ENCODE measurements at places on chromosomes 7 and 10.

- no peak for DNase-seq
Measured at GRCh38 chr10:95661818-95662217, 5.3 kb upstream of the ALDH18A1 start.

GRCh38 chr7:120307991-120308545 is 35.1 kb downstream of the KCND2 start:
- DNase-seq = no peak

GRCh38 chr10:3258394-3258793 is 85.8 kb upstream of the PITRM1 start:
- DNase-seq = no peak

DNA sequence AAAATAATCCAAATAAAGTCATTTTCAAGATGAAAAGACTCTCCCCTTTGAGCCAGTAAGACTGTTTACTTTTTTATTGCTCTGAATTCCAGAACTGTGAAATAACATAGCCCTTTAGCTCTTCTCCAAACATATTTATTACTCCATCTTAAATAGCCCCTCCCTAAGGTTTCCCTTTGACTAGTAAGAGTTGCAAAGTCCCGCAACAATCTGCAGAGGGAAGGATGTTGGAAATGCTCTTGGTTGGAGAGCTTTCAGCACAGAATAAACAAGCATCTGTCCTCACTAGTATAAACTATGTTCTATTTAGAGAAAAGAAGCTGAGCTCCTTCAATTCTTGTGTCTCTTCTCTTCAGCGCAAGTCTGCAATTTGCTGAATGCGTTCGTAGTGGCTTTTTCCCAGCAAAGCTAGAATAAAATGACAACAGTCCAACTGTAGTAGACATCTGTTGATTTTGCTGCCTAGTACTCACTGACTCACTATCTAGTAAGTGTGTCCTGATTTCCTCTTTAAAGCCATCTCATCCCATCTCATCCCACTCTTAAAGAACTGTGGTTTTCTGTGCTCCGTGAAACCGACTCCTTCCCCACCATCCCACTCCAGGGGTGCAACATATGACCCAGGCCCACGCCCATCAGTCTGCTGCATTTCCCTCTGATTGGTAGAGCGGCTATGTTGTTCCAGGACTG is 104.0 kb downstream of the FAM107B start:
- DNase-seq = no peak

DNA sequence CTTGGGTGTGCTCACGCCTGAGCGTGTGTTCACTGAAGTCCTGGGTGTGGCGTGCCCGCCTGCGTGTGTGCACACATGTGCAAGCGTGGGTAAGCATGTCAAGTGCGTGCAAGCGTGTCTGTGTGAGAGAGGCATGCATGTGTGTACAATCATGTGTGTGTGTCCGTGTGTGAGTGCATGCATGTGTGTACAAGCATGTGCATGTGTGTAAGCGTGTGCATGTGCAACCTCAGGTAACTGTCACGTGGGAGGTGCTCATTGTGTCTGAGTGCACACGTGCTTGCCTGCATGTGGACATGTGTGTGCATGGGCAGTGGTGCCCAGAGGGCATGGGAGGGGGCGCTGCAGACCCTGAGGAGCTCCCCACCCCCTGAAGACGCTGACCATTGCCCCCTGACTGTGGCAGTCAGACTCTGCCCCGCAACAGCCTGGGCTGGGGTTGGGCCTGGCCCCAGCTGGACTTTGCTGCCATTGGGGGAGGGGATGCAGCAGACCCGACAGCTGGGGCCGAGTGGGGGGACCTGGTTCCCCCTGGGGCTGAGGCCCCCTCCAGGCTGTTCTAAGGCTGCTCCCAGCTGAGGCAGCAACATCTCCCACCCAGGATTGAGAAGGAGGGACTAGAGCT is 88.1 kb downstream of the UNCX start:
- no peak for DNase-seq

- no peak for DNase-seq
Measured at GRCh38 chr10:80324891-80325364, 31.6 kb downstream of the DYDC1 start.

DNA sequence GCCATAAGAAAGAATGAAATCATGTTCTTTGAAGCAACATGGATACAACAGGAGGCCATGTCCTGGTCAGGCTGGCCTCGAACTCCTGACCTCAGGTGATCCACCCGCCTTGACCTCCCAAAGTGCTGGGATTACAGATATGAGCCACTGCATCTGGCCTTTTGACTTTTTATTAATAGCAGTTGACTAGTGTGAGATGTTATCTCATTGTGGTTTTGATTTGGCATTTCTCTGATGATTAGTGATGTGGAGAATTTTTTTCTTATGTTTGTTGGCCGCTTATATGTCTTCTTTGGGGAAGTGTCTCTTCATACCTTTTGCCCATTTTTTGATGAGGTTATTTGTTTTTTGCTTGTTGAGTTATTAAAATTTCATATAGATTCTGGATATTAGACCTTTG is 400.9 kb downstream of the SUGCT start:
- no peak for DNase-seq

DNA sequence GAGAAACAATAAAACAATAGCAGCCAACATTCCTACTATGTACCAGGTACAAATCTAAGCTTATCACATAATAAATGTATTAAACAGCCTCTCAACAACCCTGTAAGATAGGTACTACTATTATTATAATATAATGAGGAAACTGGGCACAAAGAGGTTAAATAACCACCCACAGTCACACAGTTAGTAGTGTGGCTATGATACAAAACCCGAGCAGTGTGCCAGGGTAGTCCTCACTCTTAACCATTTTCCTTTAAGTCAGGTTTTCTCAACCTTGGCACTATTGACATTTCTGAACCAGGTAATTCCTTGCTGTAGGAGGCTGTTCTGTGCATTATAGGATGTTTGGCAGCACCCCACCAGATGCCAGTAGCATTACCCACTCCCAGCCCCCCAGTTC is 48.8 kb downstream of the DNAJC1 start:
- DNase-seq = no peak

GRCh38 chr7:147022056-147022455 is 905.5 kb downstream of the CNTNAP2 start:
- DNase-seq = no peak

DNA sequence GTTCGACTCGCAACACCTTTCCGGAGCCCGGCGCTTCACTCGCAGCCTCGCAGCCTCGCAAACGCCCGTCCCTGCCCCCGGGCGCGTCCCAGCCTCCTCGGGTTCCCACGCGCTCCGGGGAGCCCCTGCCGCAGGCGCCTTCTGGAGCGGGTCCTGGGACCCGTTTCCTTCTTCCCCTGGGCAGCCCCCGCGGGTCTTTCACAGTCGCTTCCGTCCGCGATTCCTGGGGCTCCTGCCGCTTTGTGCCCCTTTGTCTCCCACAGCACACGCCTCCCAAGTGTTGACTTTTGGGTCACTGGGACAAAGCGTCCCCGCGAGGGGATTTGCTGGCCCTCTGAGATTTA is 140.7 kb downstream of the DYNC2I1 start:
- no peak for DNase-seq

DNA sequence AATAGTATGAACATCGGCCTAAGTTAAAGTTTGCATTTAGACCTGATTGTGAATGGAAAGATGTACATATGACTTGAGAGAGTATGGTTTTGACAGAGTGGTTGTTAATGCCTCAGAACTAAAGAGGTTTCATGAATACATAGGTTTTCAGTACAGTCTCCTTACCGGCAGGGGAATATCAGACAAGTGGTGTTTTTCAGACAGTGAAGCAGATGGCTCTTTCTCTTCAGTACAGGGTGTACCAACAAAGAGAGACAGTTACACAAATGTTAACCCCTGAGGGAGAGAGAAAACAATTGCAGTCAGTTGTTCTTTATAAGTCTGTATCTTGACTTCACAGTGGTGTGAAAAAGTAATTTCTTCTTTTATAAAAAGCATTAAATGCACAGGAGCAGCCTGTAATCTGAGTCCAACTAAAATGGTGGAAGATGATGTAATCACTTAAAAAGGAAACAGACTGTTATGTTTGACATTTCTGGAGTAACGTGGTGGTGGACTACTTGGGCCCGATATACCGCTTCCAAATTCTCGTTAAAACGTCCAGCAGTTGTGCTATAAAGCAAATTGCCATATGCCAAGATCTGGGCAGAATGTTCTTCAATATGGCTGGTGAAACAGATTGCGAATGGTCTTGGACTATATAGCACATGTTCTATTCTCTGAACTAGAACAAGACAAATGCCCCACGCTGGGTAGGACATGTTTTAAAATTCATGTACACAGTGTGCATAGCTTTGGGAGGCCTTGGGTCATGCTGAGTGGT is 69.2 kb downstream of the SDK1 start:
- DNase-seq = no peak
